ENCODE measurements at places on chromosomes 2 and 18.

DNA sequence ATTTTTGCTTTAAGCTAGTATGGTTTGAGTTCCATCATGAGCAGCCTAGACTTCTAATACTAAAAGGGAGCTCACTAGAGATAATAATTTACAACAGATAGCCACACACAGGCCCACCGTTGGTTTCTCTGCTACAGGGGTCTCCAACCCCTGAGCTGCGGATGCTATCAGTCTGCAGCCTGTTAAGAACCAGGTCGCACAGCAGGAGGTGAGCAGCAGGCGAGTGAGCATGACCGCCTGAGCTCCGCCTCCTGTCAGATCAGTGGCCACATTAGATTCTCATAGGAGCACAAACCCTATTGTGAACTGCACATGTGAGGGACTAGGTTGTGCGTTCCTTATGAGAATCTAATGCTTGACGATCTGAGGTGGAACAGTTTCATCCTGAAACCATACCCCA is 150.6 kb downstream of the HRH4 start:
- DNase-seq: no peak

GRCh38 chr2:8416849-8417832 is 264.7 kb upstream of the ID2 start:
- DNase-seq: no peak

- DNase-seq: no peak
These were observed 32.4 kb downstream of the LRP2 start for GRCh38 chr2:169329688-169330554.

DNA sequence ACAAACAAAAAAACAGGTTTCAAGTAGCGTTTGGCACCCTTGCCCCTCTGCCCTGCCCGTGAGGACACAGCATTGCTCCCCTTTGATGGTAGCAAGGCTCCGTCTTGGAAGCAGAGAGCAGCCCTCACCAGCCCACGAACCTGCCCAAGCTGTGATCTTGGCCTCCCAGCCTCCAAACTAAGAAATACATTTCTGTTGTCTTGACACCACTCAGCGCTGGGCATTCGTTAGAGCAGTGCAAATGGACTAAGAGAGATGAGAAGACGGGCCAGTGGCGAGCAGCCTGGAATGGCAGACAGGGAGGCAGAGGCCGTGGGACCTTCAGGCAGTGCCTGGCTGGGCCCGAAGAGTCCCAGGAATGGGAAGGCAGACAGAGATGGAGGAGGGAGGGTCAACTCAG is 109.8 kb downstream of the SH3BP4 start:
- DNase-seq: no peak

All from neuronal stem cell (in vitro differentiated cells).